ENCODE measurements at places on chromosomes 6 and 20.
A peak's percentile ranks its signal among the peaks of the same experiment; 100 is the strongest.

DNA sequence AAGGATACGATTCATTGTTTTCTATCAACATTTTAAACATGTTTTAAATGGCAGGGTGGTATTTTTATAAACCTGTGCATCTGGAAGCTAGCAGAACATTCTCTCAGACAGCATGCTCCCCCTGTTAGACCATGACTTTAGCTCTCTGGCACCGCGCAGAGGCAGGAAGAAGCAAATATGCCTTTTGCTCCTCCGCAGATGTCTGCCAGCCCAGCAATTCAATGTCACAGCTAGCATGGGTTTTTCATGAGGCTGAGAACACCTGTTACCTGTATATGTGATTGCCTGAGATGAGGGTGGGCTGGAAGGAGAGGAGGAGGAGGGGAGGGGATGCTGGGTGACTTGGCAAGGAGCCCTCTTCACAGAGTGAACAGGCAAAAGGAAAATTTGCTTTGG lies 6.7 kb downstream of the MTCH1 start:
- peak; percentile 40 for DNase-seq

GRCh38 chr6:40331545-40331944 lies 255.6 kb downstream of the LRFN2 start:
- no peak for DNase-seq

- no peak for DNase-seq
These were observed 68.5 kb upstream of the ARMC2 start for GRCh38 chr6:108779536-108780275.

DNA sequence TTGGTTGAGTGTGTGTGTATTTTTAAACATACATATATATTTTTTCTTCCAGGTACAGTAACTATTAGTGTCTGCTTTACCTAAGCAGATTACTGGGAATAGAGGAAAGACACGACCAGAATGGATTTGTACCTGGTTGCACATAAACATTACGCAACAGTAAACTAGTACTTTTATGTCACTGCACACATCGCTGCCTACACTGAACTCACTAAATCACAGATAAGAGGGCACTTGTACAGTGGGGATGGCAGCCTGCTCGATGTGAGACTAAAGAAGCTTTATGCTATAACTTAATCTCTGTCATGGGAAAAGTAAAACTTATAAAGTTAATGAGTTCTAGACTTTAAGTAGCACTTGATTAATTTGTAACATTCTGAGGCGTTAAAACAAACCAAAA lies 89.5 kb upstream of the SIM1 start:
- DNase-seq: no peak

GRCh38 chr20:32017711-32018251 lies 7.5 kb downstream of the CCM2L start:
- no peak for DNase-seq

DNA sequence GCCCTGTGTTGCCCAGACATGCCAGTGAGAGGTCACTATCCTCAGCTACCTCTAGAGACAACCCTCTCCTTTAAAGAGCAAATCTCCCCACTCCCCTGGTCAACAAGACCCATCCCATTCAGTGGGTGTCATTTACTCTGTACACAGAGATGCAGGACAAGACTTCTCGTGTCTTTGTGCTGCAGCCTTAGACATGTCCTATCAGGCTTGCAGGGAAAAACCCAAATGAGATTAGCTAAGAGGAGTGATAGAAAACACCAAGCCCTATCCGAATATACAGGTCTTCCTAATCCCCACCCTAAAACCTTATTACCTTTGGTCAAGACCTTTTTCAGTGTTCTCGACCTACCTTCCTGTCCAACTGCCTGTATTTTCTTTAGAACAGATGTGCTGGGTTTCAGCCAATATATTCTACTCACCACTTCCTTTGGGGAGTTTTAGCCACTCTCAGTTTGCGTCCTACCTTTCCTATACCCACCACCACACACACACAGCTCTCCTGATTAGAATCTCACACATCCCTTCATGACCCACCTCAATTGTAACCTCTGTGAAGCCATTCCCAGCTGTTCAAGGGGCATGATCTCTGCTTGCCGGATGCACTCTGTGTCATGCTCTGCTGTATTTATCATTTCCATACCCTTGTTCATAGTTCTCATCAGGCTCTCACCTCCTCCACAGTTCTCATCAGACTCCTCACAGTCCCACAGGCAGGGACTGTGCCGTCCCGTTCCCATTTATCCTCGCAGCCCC lies 39.7 kb downstream of the TRAM2 start:
- DNase-seq: no peak

DNA sequence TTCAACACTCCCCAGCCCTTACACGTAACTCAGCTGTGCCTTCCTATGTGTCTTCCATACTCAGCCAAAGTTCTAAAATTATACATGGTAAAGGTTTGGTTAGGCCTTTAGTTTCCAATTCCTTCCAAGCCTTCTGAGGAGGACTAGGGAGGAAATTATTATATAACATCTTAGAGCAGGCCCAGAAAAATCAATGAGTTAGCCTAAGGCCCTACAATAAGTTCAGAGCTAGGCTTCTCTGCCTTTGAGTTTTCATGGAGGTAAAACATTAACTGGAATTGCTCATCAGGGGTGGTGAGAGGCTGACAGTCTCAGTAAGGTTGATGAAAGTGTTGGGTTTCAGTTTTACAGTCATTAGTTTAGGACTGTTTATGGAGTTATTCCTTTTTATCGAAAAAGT lies 286.0 kb downstream of the ADGB start:
- no peak for DNase-seq

DNA sequence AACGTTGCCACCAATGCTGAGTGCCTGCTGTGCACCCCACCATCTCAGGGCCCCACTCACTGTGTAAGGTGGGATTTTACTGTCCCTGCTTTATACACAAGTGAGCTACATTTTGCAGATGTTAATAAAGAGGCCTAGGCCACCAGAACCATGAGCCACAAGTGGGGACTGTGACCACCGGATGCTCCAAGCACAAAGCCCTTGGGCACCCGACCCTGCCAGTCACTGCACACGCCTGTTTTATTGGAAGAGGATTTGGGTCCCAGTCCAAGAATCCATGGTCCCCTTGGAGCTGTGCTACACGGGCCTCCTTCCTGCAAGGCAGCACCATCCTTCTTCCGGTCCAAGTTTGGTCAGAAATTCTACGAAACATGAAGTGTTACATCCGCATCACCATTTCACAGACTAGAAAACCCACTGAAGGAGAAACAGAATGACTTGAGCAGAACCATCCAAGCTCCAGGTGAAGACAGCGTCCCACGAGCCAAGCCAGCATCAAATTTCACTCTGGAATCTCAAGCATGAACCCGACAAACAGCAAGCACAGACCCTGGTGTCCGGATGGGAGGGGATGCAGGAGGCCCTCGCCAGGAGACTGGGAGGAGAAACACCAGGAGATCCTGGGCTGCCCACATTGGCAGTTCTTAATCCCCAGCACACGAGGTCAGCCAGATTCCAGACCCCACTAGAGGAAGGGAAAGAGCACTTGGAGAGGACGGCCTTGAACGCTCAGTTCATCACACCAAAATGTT lies 226.9 kb downstream of the DLL1 start:
- DNase-seq: no peak

GRCh38 chr6:44674226-44675155 lies 287.0 kb downstream of the CDC5L start:
- DNase-seq: no peak

DNA sequence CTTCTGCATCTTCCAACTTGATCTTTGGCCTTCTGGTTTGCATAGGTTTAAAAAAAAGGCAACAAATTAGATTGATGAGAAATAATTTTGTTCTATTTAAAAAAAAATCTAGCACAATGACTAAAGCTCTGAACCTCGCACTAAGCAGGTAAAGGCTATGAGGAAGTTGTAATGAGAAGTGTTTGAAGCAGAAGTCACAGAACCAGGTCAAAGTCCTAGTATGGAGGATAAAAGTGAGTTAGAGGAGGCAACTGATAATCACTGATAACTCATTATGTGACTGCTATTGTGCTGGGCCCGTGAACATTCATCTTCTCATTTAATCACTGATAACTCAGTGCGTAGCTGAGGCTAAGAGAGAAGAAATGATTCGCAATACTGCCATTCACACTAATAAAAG lies 46.1 kb upstream of the GFRAL start:
- no peak for DNase-seq

- no peak for DNase-seq
These were observed 528.4 kb downstream of the PKHD1 start for GRCh38 chr6:51559059-51559458.

GRCh38 chr6:36399970-36400369 lies 12.5 kb upstream of the ETV7 start:
- DNase-seq: no peak

DNA sequence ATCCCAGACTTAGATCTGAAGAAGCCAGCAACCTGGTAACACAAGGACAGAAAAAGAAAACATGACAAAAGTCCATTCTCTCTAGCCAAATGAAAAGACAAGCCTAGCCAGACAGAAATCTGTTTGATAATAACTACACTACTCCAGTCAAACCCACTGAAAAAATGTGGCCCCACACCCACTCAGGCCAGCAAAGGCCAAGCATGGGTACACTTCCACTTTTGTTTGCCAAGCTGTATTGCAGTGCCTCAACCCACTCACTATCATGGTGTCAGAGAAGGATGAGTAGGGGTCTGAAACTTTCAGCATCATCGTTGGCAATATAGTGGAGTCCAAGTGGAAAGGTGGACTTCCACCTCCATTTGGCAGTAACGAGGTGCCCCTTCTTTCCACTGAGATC lies 45.8 kb downstream of the EPM2A start:
- DNase-seq: no peak

GRCh38 chr6:72552938-72553337 lies 68.9 kb upstream of the KCNQ5 start:
- DNase-seq: no peak

- DNase-seq: no peak
These were observed 72.2 kb downstream of the PLCB4 start for GRCh38 chr20:9141070-9141469.

GRCh38 chr20:16363506-16364319 lies 209.5 kb downstream of the KIF16B start:
- DNase-seq: no peak

DNA sequence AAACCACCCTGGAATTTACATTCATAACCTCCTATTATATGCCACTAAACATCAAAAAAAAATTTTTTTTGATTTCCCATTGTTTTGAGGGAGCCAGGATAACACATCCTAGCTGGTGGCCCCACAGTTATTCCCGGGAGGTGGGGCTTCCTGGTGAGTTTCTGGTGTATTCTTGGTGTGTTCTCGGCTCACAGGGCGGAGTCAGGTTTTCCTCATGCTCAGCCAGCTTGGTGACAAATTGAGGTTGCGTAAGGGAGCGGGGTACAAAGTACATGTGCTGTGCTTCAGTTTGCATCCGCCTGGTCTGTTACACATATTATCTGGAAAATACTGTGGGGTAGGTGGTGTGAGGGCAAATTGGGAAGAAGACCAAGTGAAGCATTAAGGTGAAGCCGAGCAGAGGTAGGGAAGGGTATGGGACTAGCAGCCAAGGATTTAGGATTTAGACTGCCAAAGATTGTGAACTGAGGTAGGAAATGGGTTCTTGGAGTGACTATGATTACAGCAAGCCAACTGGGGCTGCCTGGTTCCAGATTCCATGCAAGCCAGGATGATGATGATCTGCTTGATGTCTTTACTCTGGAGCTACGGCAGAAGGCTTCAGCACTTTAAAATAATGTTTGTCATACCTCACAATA lies 46.2 kb upstream of the EEF1A1 start:
- DNase-seq: peak; percentile 47

DNA sequence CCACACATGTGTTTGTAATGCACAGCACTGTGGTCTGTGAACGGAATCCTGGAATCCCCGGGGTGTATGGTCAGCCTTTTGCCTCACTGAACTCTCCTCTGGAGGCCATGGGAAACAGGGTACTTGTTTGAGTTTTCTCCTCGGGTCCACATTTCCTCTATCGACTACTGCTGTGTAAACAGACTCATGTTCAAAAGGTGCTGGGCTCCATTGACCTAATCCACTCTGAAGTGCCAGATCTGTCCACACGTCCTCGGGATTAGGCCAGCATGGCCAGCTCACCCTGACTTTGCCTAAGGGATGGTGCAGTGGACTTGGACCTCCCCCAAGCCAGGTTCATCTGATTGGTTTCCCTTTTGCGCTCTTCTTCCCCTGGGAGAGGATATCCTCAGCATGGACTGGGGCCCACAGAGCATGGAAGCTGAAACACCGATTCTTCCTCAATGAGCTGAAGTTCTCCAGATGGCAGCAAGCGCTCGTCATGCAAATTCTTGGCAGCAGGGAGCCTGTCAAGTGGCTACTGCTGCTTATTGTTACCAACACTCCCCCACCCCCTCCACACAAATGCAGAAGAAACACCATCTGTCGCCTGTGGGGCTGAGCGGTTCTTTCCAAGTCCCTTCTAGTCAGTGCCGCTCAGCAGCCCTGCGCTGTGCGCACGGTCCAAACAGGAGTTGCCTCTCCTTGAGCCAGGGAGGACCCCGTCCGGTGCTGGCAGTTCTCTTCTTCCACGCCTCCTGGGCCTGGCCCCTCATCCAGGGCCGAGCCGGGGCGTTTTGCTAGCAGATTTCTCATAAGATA lies 292.6 kb upstream of the MARCKS start:
- peak; percentile 79 for DNase-seq

DNA sequence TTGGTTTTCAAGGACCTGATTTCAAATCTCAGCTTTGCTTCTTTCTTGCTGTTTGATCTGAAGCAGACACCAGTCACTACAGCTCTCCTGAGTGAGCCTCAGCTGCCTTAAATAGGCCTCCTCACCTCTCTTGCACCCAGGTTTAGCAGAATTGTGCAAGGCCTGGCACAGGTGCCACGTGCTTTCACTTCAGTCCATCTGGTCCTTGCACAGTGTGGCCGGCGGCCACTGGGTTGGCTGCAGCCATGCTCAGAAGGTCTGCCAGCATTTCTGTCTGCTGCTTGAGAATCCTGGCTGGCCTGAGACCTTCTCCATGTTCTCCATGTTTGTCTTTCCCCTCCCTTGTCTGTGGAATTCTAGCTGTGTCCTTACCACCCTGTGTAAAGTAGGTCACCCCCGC lies 14.5 kb upstream of the DAAM2 start:
- DNase-seq: no peak

GRCh38 chr6:4488389-4488788 lies 287.8 kb upstream of the CDYL start:
- DNase-seq: no peak
